Muscle of leg (tissue), 16 donors: ENCODE measurements at places on chromosomes 4 and X.

- no peak overlapping the region for H3K4me3 ChIP-seq
- H3K27ac ChIP-seq, result no peak overlapping the region
Measured at GRCh38 chr4:48031802-48032525, 15.4 kb downstream of the NIPAL1 start.

GRCh38 chr4:118280501-118281218, 72.1 kb downstream of the PRSS12 start:
- peaks cover 3% of the 10 kb centered on the region for H3K36me3 ChIP-seq
- peaks cover 6% of the 10 kb centered on the region for H3K4me1 ChIP-seq
- no peaks in the 10 kb centered on the region for H3K27me3 ChIP-seq
- peak; percentile 75 for DNase-seq
- no peak overlapping the region for H3K27ac ChIP-seq

DNA sequence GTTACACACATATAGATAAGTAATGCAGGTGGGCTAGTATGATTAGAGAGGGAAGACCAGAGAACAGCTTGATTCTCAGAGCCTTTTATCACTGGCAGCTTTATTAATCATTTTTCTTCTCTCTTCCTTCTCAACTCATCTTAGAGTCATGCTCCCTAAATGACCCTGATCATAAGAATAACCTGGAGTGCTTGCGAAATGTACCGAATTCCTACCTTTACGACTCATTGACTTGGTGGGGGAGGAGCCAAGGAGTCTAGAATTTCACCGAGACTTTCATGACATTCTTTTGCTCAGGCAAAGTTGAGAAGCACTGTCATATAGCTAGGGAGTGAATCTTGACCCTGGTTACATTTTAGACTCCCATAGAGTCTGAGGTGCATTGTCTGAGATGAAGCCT, 298.9 kb upstream of the PUDP start:
- no peak overlapping the region for H3K27ac ChIP-seq
- DNase-seq, result no peak
- no peaks in the 10 kb centered on the region for H3K4me1 ChIP-seq

DNA sequence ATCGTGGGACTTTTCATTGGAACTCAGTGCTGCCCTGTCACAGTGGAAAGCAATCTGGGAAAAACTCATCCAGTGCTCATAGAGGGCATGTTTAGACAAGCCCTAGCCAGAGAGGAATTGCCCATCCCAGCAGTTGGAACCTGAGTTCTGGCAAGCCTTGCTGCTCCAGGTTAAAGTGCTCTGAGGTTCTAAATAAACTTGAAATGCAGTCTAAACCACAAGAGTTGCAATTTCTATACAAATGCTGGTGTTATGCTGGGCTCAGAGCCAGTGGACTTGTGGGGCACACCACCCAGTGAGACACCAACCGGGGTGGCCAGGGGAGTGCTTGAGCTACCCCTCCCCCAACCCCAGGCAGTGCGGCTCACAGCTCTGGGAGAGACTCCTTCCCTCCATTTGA, 142.8 kb upstream of the PPP1R2C start:
- no peak overlapping the region for H3K4me3 ChIP-seq
- DNase-seq, result no peak
- no peaks in the 10 kb centered on the region for H3K36me3 ChIP-seq
- H3K4me1 ChIP-seq, result no peaks in the 10 kb centered on the region
- no peak overlapping the region for H3K27ac ChIP-seq

GRCh38 chrX:84188320-84188834, 378 bp upstream of the RPS6KA6 start:
- H3K27me3 ChIP-seq, result peaks cover 5% of the 10 kb centered on the region
- peak overlapping the region; percentile 49 for H3K27ac ChIP-seq
- H3K36me3 ChIP-seq, result no peaks in the 10 kb centered on the region

- no peak for DNase-seq
- no peak overlapping the region for H3K27ac ChIP-seq
- H3K4me1 ChIP-seq, result peaks cover 26% of the 10 kb centered on the region
- H3K4me3 ChIP-seq, result no peak overlapping the region
- peaks cover 24% of the 10 kb centered on the region for H3K27me3 ChIP-seq
Measured at GRCh38 chrX:153945956-153946943, 1.8 kb upstream of the RENBP start.

DNA sequence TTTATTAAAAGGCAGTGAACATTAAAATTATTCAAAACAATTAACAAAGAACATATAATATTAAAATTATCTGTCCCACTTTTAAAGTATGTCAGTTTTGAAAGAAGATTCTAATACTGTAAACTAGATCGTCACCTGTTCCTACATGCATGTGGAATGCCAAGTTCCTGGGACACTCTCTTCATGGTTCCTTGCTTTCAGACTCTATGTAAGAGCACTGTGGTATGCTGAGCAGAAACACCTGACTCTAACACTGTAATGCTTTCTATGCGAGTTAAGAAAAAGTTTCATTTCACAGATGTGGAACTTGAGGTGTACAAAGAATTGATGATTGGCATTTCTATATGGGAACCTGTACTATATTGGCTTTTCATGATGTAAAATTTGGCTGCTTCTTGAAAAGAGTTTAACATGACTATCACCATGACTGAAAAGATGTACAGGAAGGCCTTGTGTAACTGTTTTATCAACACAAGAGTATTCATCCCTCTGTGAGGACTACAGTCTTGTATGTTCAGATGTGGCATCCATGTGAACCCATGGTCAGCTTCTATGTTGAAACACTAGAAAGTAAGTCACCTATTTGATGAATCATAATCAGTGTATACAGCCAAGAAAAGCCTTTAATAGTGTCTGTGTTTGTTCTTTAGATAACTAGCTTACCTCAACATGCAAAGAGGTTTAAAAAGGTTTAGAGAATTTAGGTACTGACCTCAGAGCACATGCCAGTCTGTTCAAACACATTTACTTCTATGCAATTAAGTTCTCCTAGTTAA, 354.5 kb downstream of the ARHGAP24 start:
- peak overlapping the region; percentile 17 for H3K27ac ChIP-seq
- no peaks in the 10 kb centered on the region for H3K36me3 ChIP-seq
- peak; percentile 43 for DNase-seq
- no peaks in the 10 kb centered on the region for H3K27me3 ChIP-seq
- no peak overlapping the region for H3K4me3 ChIP-seq
- peaks cover 20% of the 10 kb centered on the region for H3K4me1 ChIP-seq

DNA sequence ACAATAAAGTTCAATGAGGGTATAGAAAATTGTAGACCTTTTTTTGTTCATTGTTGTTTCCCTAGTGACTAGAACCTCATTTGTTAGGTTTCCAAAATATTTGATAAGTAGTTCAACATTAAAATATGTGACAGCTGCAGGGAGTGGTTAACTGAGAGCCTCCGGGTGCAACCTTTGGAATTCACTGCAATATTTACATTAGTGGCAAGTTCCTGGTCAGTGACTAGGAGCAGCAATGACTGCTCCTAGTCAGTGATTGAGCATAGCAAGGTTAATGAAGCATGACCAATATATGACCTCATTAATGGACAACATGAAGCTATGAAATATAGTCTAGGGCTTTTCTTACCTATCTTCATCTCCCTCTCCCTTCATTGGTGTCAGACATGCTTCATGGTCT, 65.8 kb upstream of the FAM47A start:
- no peak overlapping the region for H3K4me3 ChIP-seq
- H3K4me1 ChIP-seq, result no peaks in the 10 kb centered on the region
- no peak overlapping the region for H3K27ac ChIP-seq

DNA sequence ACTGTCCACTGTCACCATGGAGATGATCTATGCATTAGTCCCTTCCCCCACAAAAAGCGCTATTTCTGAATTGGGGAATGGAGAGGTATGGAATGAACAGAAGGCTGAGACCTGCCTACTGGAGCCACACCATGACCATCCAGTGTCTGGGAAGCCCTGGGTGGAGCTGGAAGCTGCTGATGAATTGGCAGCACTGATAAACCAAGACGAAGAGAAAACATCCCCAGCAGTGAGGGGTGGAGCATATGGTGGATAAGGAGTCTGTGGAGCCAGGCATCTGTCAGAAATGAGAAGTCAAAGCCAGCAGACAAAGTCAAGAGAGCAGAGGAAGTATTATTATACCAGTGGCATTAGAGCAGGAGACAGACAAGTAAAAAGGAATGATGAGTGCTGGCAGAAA, 13.2 kb downstream of the CC2D2A start:
- no peak for DNase-seq
- H3K4me1 ChIP-seq, result peaks cover 7% of the 10 kb centered on the region
- H3K4me3 ChIP-seq, result no peak overlapping the region
- peaks cover 18% of the 10 kb centered on the region for H3K36me3 ChIP-seq
- no peak overlapping the region for H3K27ac ChIP-seq

DNA sequence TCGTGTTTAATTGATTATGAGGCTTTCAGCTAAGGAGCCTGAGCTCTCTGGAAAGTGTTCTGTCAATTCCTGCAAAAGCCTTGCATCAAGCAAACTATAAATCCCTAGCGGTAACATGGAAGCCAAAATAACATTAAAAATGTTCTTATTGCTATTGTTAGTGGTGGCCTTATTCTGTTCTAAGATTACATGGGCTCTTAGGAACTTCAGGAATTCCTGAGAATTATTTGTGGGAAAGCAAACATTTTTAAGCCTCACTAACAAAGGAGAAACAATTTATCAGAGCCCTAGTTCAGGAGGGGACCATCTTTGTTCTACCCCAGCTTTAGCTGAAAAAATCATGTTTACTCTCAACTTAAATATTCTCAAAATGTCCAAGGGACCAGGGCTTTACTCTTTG, 119.6 kb downstream of the PAPSS1 start:
- H3K4me3 ChIP-seq, result no peak overlapping the region
- H3K4me1 ChIP-seq, result peaks cover 8% of the 10 kb centered on the region
- H3K27ac ChIP-seq, result peak overlapping the region; percentile 18
- H3K36me3 ChIP-seq, result no peaks in the 10 kb centered on the region
- peak; percentile 84 for DNase-seq
- H3K27me3 ChIP-seq, result no peaks in the 10 kb centered on the region

DNA sequence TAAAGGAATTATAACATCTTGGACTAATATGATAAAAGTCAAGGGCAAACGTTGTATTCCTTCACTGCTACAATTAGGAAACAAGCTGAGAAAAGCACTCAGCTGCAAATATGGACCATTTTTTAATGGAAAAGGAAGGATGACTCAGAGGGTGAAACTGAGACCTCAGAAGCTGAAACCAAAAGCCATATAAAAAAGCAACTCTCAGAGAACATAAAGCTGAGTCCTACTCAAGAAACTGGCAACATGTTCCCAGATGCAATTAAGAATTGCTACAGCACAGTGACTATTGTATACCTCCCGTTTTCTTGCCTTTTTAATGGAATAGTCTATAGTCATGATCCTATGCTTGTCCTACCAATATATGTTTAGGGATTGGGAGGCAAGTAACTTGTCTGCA, 1106.4 kb upstream of the INTU start:
- H3K27ac ChIP-seq, result no peak overlapping the region
- DNase-seq, result no peak
- H3K4me3 ChIP-seq, result no peak overlapping the region
- H3K27me3 ChIP-seq, result no peaks in the 10 kb centered on the region
- no peaks in the 10 kb centered on the region for H3K36me3 ChIP-seq
- H3K4me1 ChIP-seq, result no peaks in the 10 kb centered on the region

- H3K36me3 ChIP-seq, result no peaks in the 10 kb centered on the region
- no peak overlapping the region for H3K4me3 ChIP-seq
- H3K27ac ChIP-seq, result peak overlapping the region; percentile 94
- peaks cover 54% of the 10 kb centered on the region for H3K4me1 ChIP-seq
- peaks cover 2% of the 10 kb centered on the region for H3K27me3 ChIP-seq
Measured at GRCh38 chr4:1192091-1192492, 19.7 kb upstream of the SPON2 start.

DNA sequence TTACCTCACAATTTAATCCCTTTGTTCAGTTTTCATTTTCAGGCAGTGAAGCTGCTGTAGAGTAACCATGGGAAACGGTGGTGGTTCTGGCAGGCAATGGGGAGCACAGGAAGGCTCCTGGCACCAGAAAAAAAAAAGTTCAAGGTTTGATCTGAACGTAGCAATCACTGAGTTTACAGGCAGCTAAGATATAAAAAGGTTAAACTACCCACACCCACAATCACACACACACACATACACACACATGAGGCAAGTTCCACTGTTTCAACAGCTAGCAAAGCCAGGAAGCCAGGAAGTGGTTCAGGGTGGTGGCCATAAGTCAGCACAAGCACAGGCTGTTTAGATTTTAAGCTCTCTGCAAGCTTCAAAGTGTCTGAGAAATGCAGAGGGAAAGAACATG, at the start of gene SULT1B1:
TSS of gene SULT1B1 (minus strand) at position 166 of the 400 bp plus-strand sequence. CDS start 5,403 bp downstream, outside the sequence.
- peak; percentile 37 for DNase-seq
- H3K36me3 ChIP-seq, result no peaks in the 10 kb centered on the region
- H3K27me3 ChIP-seq, result no peaks in the 10 kb centered on the region
- no peaks in the 10 kb centered on the region for H3K4me1 ChIP-seq
- no peak within 1 kb of the TSS for H3K27ac ChIP-seq
- H3K4me3 ChIP-seq, result no peak within 1 kb of the TSS

GRCh38 chr4:168388890-168389289, 70.3 kb upstream of the DDX60 start:
- H3K4me3 ChIP-seq, result no peak overlapping the region
- no peaks in the 10 kb centered on the region for H3K27me3 ChIP-seq

- no peaks in the 10 kb centered on the region for H3K27me3 ChIP-seq
- H3K36me3 ChIP-seq, result no peaks in the 10 kb centered on the region
- H3K4me3 ChIP-seq, result no peak overlapping the region
- H3K4me1 ChIP-seq, result no peaks in the 10 kb centered on the region
- DNase-seq, result no peak
- no peak overlapping the region for H3K27ac ChIP-seq
Measured at GRCh38 chr4:93888308-93888707, 59.8 kb downstream of the ATOH1 start.

DNA sequence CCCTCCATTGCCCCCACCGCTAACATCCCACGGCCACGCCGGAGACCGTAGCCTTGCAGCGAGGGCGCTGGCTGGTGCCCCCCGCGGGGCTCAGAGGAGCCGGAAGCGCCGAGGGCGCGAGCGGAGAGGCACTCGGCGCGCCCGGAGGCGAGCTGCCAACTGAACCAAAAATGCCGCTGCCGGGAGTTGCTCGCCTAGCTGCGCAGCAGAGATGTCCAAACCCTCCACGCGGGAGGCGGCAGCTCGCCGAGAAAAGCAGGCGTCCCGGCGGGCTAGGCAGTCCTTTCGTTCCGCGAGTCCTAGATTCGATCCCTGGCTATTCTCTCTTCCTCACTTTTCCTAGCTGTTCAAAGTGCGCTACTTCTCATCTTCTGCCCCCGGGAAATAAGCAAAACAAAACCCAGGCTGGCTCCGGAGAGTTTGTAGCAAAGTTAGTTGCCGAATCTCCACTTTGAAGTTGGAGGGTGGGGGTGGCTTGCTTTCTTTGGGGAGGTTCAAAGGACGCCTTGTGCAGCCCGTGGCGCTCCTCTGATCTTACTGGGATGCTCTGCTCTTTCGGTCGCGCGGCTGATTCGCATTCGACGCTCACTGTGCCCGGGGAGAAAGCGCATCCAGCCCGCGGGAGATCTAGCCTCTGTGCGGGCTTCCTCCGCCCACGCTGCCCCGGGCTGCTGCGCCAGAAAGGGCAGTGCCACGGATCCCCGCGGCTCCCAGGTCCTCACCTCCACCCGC, 723 bp downstream of the NKX6-1 start:
- peak overlapping the region; percentile 37 for H3K4me3 ChIP-seq
- no peak for DNase-seq
- no peak overlapping the region for H3K27ac ChIP-seq
- no peaks in the 10 kb centered on the region for H3K36me3 ChIP-seq
- H3K27me3 ChIP-seq, result peaks cover 87% of the 10 kb centered on the region
- peaks cover 33% of the 10 kb centered on the region for H3K4me1 ChIP-seq

- peak; percentile 32 for DNase-seq
- no peaks in the 10 kb centered on the region for H3K27me3 ChIP-seq
- no peak overlapping the region for H3K27ac ChIP-seq
- no peaks in the 10 kb centered on the region for H3K36me3 ChIP-seq
- H3K4me1 ChIP-seq, result peaks cover 13% of the 10 kb centered on the region
Measured at GRCh38 chr4:139655116-139655515, 10.5 kb upstream of the MGST2 start.

- no peak overlapping the region for H3K27ac ChIP-seq
- peaks cover 6% of the 10 kb centered on the region for H3K27me3 ChIP-seq
- H3K4me1 ChIP-seq, result no peaks in the 10 kb centered on the region
- H3K4me3 ChIP-seq, result no peak overlapping the region
- no peaks in the 10 kb centered on the region for H3K36me3 ChIP-seq
Measured at GRCh38 chrX:135420831-135421230, 913 bp upstream of the SMIM10L2A start.
